ENCODE measurements at places on chromosomes 4 and X.

DNA sequence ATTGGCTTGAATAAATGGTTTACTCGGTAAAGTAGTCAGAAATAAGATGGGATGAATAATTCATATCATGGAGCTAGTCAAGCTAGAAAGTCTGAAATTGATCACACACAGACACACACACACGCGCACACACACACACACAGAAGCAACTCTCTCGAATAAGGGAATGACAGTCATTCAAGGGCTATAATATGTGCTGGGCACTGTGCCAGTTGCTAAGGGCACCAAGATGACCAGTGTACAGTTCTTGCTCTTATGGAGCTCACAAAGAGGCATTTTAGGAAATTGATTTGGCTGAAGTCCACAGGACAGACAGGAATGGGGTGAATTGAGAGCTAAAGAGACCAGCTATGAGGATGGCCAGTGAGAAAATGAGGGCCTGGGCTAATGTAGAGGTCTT is 34.2 kb upstream of the SH3D19 start:
- no peak for DNase-seq

DNA sequence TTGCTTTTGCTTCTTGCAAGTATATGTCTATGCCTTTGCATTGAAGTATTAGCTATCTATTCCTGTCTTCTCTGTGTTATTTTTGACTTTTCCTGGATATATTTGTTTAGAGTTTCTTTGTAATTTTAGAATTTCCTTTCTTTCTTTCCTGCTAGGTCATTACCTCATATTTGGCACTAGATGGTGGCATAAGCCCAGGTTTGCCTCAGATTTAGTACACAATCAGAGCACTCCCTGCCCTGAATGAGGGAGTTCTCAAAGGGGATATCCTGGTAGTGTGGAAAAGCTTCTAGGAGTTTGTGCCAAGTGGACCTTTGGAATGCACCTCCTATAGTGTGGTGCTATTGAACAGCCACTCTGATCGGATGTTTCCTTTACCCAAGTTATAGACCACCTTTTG is 181.6 kb downstream of the UGT8 start:
- DNase-seq, result no peak

DNA sequence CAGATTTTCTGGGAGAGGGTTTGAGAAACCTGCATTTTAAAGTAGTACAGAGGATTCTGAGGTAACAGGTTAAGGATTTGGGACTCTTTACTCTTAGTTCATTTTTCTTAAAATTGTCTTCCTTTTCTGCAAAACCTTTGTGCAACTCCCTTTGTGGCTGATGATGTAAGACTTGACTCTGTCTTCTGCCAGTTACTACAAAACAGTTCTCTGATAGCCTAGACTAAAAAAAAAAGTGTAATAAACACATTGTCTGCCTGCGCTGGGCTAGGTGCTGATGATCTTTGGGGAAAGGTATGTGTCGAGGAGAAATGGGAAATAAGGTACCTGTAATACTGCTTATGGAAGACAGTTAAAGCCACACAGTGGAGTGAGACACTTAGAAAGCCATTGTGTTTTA is 28.7 kb downstream of the IL13RA1 start:
- DNase-seq, result no peak

DNA sequence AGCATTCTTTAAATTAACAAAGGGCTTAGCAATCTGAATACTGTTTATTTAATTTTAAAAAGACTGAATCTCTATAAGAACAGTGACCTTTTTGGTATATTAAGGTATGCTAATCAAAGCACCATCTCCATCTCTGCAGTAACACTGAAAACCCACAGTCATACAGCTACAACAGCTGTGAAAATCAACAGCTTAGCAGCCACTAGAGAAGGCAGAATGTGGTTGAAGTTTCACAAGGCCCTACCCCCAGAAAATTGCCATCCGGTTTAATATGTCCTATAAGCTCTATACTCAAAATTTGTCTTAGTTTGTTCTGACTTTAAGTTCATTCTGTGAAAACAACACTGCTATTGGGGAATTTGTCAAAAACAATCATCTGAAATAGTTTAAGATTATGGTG is 128.7 kb downstream of the OPHN1 start:
- no peak for DNase-seq

DNA sequence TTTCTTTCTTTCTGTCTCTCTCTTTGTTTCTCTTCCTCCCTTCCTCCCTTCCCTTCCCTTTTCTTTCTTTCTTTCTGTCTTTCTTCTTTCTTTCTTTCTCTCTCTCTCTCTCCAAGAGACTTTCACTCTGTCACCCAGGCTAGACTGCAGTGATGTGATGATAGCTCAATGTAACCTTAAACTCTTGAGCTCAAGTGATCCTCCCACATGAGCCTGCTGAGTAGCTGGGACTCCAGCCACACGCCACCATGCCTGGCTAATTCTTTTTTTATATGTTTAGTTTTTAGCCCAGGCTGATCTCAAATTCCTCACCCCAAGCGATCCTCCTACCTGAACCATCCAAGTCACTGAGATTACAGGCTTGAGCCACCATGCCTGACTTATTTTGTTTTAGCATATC is 64.3 kb upstream of the EMCN start:
- no peak for DNase-seq

DNA sequence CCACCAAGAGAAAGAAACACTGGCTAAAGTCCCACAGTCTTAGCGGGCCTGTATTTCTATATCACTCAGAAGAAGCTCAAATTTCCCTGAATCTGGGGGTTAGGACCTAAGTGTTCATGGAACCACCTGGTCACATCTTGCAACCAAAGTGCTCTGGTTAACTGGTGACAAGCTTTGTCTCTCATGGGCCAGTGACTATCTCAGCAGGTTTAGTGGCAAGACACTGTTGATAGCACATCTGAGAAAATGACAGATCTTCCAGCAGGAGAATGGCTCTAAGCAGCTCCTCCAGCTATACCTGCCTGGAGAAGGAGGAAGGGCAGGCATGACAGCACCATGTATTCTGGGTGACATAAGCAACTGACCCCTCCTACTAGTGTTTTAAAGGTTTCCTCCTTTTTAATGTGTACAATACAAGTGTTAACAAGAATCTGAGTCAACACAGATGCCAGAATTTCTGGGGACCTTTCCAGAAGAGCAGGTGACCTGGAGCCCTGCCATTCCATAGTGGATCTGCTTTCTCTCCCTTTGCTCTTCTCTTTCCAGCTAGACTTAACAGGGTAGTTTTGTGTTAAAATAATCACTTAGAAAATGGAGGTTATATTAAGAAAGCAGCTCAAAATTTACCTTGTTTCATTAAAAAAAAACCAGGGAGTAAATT is 17.3 kb upstream of the QRFPR start:
- no peak for DNase-seq

GRCh38 chr4:38855466-38855865 is 1.2 kb downstream of the TLR6 start:
- DNase-seq, result no peak

DNA sequence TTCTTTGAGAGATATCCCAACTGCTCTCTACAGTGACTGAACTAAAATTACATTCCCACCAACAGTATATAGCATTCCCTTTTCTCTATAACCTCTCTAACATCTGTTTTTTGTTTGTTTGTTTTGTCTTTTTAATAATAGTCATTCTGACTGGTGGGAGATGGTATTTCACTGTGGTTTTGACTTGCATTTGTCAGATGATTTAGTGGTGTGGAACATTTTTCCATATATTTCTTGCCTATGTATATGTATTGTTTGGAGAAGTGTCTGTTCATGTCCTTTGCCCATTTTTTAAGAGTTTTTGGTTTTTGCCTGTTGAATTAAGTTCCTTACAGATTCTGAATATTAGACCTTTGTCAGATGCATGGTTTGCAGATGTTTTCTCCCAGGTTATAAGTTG is 9.0 kb downstream of the USO1 start:
- no peak for DNase-seq
